ENCODE measurements at places on chromosomes 1 and 21.

DNA sequence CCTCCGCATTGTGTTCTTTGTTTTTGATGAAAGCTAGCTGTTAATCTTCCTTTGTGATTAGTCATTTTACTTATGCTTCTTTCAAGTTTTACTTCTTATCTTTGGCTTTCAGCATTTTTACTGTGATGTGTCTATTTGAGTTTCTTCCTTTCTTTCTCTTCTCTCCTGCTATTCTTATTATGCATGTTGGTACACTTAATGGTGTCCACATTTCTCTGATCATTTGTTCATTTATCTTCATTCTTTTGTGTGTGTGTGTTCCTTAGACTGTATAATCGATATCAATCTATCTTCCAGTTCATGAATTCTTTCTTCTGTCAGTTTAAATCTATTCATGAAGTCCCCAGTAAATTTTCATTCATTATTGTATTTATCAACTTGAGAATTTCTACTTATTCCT lies 1650.3 kb downstream of the BRINP3 start:
- DNase-seq = no peak

GRCh38 chr1:208188607-208189006 lies 55.6 kb downstream of the PLXNA2 start:
- DNase-seq = no peak

- DNase-seq = no peak
Measured at GRCh38 chr1:98903726-98904125, 100.9 kb downstream of the PLPPR5 start.

DNA sequence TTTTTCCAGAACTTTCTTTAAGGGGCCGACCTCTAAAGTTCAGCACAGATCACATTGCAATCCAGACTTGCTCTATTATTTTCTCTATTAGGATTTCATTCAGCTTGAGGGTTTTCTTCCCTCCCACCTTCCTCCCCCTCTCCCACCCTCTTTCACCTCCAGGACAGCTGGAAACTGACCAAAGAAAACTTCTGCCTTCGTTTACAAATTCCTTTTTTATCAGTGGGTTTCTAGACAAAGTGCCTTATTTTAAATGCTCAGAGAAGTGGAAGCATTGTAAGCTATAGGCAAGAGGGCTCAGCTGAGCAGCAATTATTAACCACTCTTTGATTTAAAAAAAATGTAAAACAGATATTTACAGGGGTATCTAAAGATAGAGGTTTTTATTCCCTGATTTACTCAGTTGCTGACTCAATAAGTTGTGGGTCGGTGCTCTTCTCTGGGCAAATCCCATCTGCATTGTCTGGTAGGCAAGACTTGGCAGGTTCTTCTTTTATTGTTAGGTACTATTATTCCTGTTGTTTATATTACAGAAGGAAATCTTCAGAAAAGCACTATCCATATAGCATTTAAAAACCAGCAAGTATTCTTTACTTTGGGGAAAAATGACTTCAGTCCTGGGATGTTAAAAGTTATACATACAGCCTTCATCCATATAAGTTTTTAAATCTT lies 277.0 kb upstream of the C1orf105 start:
- no peak for DNase-seq

DNA sequence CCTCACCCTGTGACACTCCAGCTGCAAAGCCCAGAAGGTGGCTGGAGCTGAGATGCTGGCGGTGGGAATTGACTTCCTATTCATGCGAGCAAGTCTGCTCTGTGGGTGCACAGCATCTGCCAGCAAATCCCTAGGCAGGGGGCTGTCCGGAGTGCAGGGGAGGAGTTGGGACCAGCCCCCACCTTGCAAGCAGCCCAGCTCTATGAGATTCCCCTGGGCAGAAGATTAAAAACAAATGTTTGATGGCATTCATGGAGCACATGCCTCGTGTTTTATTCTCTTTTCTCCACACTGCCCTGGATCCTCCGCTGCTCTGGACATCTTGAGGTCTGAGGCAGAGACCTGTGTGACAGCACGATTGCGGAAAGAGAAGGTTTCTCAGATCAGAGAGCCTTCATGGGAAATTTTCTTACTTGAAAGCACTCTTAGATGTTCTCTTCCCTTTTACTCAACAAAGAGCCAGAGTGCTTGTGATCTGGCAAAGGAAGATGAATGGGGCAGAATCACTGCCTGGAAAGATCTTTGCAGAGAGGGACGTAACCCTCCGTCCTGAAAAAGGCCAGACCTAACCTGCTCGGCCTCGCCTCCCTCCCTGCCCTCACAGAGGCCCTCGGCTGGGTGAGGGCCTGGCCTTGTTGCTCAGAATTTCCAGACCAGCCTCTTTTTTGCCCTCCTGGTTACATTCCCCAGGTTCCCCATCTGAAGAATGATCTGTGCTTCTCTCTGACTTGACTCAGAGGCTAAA lies 597.1 kb downstream of the KIF26B start:
- no peak for DNase-seq

DNA sequence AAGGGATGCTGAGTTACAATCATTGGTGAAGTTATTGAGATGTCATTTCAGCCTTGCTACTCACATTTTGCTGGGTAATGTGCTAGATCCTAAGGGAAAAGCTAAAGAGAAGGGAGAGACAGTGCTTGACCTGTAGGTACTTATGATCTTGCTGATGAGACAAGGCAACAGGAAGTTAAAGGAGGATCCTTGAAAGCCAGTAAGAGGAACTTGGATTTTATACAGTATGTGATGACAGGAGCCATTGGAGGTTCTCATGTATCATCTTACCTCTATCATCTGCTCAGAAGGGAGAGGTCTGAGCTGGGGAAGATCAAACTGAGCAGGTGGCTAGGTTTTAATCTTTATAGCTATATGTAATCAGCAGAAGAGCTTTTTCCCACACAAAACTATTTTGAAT lies 6.3 kb downstream of the APOBEC4 start:
- no peak for DNase-seq

DNA sequence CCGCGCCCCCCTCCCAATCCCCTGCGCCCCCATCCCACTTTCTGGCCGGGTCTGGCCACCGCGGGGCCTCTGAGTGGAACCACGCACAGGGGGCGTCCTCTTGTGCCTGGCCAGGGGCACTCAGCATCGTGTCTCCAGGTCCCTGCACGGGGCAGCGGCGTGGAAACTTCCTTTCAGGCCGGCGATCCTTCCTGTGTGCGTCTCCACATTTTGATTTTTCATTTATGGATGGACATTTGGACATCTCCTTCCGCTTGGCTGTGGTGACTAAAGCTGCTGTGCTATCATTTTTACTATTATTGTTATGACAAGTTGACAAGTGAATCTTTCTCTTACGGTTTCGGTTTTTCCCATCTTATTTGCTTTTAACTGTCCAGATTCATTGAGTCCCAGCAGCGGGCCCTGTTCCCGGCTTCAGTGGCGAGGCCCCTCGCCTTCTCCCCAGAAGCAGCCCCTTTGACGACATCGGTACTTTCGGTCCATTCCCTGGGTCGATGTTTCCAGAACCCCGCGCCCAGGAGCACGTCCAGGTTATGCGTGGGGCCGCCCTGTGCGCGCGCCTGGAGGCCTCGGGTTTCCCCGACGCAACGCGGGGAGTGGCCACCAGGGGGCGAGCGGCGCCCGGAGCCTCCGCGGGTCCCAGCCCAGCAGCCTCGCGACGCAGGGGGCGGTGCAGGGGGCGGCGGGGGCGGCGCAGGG lies 12.4 kb upstream of the SLC19A1 start:
- DNase-seq = peak; percentile 80

GRCh38 chr21:32459972-32460371 lies 47.5 kb downstream of the EVA1C start:
- DNase-seq = no peak

GRCh38 chr1:207651583-207651982 lies 6.7 kb downstream of the CR1L start:
- DNase-seq = no peak

- no peak for DNase-seq
Measured at GRCh38 chr1:11357276-11357675, 84.3 kb downstream of the UBIAD1 start.

- no peak for DNase-seq
Measured at GRCh38 chr1:213164561-213164960, 113.5 kb downstream of the RPS6KC1 start.

DNA sequence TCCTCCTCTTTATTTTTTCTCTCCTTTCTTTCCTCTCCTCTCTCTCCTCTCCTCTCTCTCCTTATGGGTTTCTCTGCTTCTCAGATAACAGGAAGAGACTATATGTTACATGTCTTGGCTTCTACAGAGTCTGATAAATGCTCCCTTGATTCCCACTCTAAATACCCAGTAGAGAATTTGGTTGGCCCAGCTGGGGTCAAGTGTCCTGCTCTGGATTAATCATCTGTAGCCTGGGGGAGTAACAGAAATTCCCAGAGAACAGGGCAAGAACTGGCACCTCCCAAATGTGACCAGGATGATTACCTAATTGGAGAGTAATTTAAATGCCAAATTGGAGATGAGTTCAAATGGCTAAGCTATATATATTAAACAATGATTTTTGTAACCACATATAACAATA lies 146.1 kb upstream of the LMO4 start:
- DNase-seq = no peak

- DNase-seq = no peak
Measured at GRCh38 chr1:157418231-157418630, 134.1 kb downstream of the FCRL5 start.

- no peak for DNase-seq
Measured at GRCh38 chr1:24481101-24481500, 21.5 kb upstream of the RCAN3 start.

DNA sequence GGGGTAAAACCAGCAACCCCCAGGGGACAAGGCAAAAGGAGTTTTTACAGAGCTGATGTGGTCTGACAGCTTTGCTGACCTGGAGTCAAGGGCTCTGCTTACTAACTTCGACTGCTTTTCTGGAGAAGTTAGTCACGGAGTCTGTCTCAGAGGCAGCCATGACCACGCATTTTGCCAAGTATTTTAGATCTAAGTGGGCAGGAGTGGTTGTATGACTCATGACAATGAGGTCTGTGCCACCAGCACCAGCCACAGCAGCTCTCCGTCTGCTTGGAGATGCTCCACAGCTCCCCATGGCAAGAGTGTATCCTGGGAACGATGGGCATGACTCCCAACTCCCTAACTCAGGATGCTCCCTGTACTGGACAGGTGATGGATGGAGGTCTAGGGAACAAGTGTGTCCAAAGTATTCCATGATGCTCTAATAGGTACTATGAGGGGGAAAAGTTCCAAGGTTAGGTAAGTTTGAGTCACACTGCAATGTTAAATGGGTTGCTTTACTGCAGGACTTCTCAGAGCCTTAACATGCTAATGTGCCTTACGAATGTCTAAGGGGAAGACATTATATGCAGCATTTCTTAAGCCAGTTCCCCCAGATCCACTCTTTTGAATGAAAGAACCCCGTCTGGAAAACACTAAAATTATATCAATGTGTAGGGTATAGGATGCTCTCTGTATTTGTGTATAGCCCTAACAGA lies 359.0 kb downstream of the HHAT start:
- DNase-seq = no peak

GRCh38 chr1:5961601-5962000 lies 30.6 kb downstream of the NPHP4 start:
- DNase-seq = no peak

DNA sequence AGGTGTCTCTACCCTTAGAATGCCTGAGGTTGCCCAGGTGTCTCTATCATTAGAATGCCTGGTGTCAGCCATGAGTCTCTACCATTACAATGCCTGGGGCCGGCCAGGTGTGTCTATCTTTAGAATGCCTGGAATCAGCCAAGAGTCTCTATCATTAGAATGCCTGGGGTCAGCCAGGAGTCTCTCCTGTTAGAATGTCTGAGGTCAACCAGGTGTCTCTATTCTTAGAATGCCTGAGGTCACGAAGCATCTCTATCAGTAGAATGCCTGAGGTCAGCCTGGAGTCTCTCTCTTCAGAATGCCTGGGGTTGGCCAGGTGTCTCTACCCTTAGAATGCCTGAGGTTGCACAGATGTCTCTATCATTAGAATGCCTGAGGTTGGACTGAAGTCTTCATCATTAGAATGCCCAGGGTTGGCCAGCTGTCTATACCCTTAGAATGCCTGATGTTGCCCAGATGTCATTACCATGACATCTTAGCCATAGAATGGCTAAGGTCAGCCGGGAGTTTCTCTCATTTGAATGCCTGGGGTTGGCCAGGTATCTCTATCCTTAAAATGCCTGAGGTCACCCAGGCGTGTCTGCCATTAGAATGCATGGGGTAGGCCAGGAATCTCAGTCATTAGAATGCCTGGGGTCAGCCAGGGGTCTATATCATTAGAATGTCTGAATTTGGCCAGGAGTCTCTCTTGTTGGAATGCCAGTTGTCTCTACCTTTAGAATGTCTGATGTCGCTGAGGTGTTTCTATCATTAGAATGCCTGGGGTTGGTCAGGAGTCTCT lies 44.0 kb downstream of the RNF187 start:
- DNase-seq = no peak

GRCh38 chr1:15207031-15207828 lies 39.8 kb upstream of the FHAD1 start:
- peak; percentile 63 for DNase-seq

- no peak for DNase-seq
Measured at GRCh38 chr1:225021037-225021436, 91.6 kb downstream of the DNAH14 start.

DNA sequence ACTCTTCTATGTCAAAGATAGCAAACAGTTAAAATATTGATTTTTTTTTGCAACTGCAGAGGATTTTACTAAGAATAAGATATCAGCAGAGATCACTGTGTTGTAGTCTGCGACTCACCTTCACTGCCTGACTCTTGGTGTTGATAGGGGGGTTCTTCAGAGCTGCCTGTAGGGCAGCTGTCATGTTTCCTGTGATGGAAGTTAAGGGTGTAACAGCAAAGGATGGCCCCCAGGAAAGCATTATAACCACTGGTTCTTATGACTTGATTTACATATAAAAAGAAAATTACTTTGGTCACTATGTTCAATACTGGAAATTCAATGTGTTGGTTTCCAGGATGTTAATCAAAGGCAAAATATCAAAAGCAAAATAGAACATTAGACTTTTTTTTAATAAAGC lies 2.6 kb downstream of the ARPC5 start:
- DNase-seq = no peak

DNA sequence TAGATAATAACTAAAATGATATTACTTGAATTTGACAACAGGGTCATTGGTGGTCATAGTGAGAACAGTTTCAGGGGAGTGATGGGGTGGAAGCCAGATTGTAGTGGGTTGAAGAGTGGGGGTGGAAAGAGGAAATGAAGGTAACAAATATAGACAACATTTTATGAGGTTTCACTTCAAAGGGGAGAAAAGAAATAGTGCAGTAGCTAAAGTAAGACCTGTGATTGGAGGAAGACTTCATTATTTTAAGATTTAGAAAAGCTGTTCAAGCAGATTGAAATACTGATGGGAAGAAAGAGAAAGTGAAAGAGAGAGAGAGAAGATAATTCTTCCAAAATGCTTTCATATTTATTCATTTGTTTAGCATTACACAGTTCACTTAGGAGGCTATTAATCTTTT lies 52.0 kb upstream of the KCNA3 start:
- DNase-seq = no peak

DNA sequence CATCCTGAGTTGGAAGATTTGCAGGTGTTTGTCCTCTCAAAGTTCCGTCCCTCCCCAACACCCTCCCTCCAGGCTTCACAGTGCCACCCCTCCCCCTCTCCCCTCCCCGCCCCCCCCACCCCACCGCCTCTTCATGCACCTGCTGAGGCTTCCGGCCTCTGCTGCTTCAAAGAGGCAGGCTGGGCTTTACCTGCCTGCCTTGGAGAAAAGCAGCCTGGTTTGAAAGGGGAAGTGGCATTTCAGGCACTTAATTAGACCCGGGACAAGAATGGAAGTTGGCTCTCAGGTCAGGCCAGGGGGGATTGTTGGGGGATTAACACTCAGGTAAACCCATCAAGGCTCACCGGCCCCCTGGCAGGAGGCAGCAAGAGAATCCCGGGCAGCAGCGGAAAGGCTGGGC lies 21.1 kb downstream of the PAX7 start:
- DNase-seq = peak; percentile 66

GRCh38 chr1:3061981-3062615 lies 6.9 kb upstream of the PRDM16 start:
- DNase-seq = no peak

GRCh38 chr1:223872308-223872901 lies 26.7 kb upstream of the TP53BP2 start:
- no peak for DNase-seq

Data from WTC11 (cell line).